Naive thymus-derived CD8-positive, alpha-beta T cell (primary cell): ENCODE measurements at places on chromosomes 7 and 10. TPM values are rescaled to one million over a fixed set of nuclear protein-coding genes. Genes with fewer than 3 reads are reported as not detected.
A peak's percentile ranks its signal among the peaks of the same experiment; 100 is the strongest.

DNA sequence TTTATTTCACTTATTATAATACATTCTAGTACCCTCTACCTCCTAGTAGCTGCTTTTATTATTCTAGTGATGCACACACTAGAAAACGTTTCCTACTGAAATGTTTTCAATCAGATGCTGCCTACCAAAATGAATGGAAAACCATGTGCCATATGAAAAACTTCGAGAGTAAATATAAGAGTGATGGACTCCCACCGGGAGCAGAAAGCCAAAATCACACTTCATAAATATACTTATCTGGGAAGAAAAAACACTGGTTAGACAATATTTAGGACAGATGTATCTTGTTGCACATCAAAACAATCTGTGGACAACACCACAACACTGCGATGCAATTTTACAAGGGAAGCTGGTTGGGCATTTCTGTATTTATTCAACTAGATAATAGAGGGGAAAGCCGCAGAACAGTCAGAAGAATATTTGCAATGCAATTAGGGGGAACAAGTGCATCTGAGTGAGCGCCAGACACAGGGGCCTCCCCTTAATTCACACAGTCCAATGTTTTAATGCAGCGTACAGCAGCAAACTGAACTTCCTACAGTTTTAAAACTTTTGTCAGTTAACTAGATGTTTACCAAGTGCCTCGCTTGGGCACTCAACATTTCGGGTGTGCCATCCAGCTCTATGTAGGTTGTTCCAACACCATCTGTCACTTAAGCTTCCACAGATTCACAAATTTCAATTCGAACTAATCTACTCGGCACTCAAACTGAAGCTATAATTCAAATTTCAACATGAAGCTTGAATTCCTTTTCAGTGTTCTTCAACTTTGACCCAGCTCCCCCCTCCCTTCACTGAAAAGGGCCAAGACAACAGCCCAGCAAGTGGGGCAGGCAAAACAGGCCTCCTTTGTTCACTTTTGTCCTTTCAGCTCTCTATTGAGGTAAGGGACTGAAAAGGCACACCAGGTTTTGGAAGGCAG lies 7.4 kb downstream of the NRCAM start:
- DNase-seq, result no peak

DNA sequence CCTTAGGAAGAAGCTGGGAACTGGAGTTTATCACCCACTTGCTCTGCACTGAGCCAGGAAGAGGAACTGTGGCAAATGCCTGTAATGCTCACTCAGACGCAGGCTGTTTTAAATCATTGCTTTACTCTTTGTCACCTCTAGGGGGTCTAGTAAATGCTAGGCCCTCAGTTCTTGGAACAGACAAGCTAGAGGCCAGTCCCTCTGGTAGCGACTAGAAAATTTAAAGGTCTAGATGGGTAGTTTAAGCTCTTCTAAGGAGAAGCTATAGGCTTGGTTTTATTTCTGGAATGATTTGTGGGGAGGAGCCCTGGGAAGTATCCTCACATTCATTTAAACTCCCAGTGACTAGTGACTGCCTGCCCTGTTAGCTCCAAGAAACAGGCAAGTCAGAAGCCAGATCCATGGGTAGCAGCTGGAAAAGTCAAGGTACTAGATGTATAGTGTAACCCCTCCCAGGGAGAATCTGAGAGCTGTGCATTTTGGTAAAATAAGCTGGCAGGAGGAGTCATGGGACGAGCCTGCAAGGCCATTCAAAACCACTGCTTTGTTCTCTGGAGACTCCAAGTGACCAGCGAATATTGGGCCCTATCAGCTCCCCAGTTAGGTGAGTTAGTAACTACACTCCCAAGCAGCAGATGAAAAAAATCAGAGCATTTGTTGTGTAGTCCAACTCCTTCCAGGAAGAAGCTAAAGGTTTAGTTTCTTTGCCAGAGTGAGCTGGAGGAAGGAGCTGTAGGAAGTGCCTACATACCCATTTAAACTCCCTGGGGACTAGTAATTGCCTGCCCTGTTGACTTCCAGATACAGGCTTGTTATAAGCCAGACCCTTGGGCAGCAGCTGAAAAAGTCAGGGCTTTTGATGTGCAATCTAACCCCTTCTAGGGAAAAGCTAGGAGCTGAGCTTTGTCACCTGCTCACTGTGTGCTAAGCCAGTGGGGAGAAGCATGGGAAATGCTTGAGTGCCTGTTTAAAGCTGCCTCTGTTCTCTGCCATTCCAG lies 68.9 kb downstream of the DYNC1I1 start:
- DNase-seq, result no peak

DNA sequence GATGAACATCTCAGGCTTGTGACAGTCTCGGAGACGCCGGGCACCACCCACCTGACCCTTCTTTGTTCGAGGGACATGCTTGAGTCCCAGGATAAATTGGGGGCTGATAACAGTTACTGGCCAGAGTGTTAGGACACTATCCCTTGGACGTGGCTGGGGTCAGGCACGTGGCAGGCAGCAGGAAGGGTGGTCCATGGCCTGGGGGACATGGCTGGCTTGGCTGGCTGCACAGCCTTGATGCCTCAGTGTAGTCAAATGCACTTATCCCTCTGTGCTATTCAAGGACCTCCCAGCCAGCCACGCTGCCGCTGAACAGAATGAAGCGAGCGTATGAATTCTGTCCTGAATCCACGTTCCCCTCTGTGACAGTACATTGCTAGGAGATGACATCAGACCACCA lies 662.0 kb upstream of the FOXK1 start:
- no peak for DNase-seq

DNA sequence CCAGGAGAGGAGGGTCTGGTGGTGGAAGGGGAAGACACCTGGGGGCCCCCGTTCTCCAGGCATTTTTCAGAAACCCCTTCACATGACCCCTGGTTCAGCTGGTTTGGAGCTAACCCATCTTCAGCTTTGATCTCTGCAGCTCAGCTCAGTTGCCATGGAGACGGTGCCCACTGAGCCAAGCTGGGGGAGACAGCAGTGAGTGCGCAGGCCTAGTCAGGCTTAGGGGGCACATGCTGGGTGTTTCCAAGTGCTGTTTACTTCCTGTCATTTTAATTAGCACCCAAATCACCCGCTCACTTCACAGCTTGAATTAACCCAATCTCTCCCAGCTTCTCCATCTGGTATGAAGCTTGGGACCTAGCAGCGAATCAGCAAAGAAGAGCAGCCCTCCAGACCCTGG lies 9.0 kb downstream of the SPOCK2 start:
- peak; percentile 91 for DNase-seq

- DNase-seq, result no peak
Measured at GRCh38 chr10:600876-601659, 88.4 kb downstream of the DIP2C start.

DNA sequence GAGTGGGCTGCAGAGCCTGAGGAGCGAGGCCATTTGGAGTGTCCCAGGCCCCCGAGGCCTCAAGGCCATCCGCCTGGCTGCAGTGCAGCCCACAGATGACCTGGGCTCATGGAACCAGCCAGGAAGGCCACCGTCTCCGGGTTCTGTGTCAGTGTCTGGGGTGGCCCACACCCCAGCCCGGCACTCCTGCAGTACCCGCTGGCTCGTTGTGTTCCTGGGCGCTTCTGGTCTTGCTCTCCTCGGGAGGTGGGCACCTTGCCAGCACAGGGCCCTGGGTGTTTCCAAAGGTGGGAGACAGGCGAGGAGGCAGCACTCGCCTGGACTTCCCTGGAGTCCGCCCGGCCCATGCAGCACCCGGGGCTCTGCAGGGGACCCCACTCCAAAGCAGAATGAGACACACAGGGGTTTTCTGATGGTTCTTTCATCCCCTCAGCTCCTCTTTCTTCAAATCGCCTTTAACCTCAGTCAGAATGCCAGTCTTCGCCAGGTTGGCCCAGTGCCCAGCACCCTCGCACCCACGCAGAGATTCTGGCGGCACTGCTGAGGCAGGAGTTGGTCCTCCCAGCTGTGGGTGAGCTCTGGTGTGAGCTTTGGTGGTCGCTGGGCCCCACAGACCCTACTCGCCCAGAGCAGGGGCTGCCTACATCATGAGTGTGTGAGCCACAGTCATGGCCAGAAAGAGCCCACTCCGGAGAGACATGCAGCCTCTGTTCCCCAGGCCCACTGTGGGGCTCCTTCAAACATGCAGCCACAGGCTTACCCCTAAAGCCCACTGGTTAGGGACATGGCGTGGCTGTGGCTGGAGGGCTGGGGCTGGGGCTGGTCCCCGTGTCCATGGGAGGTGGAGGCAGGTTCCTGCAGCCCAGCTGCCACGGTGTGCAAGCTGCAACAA lies 155.7 kb downstream of the EBF3 start:
- no peak for DNase-seq

GRCh38 chr10:84140036-84140379 lies 699 bp downstream of the GHITM start:
- DNase-seq, result peak; percentile 9

DNA sequence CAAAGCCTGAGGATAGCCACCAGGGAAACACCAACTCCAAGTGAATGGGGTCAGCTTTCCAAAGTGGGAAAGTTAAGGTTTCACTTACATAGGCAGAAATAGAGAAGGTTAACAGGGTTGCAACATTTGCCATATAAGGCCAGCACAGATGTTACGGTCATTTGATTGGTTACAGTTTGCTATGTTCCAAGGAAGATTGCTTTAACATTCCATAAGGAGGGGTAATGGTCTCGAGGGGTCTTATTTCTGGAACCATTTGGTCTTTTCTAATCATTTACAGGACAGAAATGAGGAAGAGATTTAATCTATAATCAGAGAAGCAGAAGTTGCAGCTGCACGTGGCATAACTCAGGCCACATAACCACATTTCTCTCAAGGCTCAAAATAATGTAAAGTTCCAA lies 679.4 kb upstream of the C7orf33 start:
- no peak for DNase-seq

- DNase-seq, result no peak
Measured at GRCh38 chr10:23351926-23352519, 7.4 kb upstream of the C10orf67 start.

DNA sequence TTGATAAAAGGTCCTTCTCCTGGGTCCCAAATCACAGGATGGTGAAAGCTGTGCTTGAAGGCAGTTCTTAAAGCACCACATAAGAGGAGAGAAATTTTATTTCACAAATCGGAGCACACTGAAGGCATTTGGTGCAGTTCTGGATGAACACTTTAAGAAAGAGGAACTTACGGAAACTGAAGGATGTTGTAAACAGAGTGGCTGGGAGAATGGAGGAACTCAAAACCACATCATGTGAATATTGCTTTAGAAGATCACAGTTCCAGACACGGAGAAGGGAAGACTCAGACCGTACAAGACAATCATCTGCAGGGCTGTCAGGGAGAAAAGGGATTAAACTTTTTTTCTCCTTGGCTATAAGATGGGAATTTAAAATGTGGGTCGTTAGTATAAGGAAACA lies 9.0 kb upstream of the GPR141 start:
- no peak for DNase-seq

DNA sequence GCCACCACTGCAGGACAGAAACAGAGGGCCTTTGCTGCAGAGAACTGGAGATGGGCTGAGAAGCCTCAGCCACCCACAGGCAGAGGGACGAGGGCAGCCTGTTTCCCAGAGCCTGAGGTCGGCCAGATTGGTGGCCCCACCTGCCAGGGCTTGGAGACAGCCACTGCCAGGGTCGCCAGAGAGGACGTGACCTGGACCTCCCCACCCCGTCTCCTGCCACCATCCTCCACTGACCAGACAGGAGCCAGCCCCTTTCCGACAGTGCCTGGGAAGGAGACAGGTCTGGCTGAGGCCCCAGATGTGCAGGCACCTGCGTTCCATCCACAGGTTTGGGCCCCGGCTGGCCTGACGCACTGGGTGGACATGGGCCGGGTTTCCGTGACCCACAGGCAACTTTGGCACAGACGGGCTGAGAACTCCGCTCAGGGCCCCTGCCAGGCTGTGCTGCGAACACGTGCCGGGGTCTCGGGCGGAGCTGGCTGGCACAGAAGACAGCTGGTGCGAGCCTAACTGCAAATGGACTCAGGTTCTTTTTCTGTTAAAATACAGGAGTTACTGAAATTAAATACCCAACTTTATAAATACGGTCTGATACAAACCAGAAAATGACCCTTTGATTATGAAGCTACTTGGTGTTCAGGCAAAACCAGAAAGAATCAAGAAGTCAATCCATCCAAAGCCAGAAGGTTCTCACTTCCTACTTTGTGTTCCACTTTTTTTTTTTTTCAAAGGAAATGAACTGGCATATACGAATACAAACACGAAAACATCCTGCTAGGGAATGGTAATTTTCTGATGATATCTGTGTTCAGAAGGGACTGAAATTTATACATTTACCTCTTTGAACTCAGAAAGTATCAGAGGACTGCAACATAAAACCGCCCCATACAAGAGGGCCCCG lies 6.9 kb downstream of the COX19 start:
- DNase-seq, result no peak

DNA sequence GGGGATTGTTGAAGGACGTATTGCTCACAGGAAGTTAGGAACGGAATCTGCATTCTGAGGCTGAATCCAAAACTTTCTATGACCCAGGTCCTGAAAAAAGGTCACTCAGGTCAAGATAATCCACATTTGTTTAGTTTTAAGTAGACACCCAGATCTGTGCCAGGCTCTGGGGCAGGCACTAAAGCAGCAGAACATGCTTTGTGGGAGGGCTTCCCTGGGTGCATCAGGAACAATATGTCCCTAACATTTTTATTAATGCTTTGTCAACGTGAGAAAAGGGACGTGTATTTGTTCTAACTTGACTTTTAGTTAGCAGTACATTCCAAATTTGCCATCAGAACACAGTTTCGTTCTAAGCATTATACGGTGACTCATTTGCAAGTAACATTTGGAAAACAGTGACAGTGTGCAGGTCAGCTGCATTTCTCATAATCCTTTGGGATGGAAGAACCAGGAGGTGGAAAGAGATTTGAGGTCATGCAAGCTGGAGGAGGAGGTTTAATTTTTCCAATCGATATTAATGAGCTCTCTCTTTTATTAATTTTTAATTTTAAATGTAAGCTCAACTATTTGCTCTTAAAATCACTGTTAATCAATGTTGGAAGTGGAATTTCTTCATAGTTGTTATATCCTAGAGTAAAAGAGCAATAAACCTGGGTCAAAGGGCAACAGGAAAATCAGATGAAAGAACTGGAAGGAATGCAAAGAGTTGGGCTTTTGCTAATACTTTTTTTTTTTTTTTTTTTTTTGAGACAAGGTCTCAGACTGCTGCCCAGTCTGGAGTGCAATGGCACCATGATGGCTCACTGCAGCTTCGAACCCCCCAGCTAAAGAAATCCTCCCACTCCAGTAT lies 35.0 kb downstream of the TAS2R41 start:
- no peak for DNase-seq

GRCh38 chr7:45215601-45216062 lies 58.0 kb downstream of the RAMP3 start:
- DNase-seq, result no peak

The PRSS37 gene
- polyA plus RNA-seq, result not detected

The OPN1SW gene
- not detected for polyA plus RNA-seq

The SNX10 gene
- 13.5 TPM for polyA plus RNA-seq

The MYOZ1 gene
- polyA plus RNA-seq, result not detected

The CNPY1 gene
- polyA plus RNA-seq, result not detected

The SEC31B gene
- 0.98 TPM for polyA plus RNA-seq

The GPR22 gene
- not detected for polyA plus RNA-seq

The PON1 gene
- not detected for polyA plus RNA-seq

The TSPAN13 gene
- polyA plus RNA-seq, result 0.12 TPM

The AKR1D1 gene
- not detected for polyA plus RNA-seq

The GPR85 gene
- not detected for polyA plus RNA-seq
